ENCODE measurements at places on chromosomes 4 and X.

- no peak for DNase-seq
Measured at GRCh38 chrX:150513544-150513943, 54.9 kb upstream of the MTM1 start.

DNA sequence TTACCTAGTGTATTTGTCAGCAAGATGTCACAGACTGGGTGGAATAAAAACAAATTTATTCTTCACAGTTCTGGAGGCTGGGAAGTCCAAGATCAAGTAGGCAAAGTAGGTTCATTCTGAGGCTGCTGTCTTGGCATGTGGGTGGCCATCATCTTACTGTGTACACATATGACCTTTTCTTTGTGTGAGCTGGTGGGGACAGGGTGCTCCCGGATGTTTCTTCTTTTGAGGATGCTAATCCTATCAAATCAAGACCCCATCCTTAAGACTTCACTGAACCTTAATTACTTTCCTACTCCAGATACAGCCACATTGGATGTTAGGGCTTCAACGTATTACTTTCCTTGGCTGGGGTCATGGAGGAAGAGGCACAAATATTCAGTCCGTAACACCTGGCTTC is 74.0 kb downstream of the TLL1 start:
- DNase-seq: no peak

DNA sequence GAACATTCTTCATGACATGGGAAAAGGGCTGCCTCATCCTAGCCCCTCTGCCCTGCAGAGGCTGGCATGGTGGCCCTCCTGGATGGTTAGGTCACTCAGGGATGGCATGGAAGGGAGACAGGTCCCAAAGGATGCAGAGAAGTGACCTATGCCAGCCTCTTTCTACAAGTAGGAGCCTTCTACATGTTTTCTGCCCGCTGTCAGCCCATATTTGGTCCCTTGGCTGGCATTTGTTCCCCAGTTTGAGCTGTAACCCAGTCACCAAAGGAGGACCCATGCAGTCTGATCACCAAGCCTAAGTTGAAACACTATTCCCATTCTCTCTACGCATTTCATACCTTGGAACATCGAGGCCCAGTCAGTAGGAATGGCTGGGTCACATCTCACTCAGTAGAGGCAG is 95.4 kb downstream of the PJA1 start:
- no peak for DNase-seq

- DNase-seq: no peak
Measured at GRCh38 chrX:20263474-20263873, 3.2 kb downstream of the RPS6KA3 start.

DNA sequence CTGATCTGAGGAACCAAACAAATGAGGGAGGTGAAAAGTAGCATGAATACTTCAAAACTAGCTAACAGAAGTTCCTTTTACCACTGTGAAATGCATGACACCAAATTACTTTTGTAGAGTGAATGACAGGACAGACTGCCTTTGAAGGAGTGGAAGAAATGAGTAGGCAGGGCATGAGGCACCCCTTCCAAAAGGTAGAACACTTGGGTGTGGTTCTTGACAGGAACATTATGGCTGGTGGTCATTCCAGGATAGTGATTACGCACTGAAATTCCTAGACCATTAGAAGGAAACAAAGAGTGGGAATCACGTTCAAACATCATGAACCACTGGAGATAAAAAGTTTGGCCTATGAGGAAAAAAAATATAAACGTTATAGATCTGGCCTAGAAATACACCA is 4.9 kb downstream of the HUWE1 start:
- no peak for DNase-seq

GRCh38 chr4:168995537-168996295 is 14.3 kb downstream of the CBR4 start:
- no peak for DNase-seq
